ENCODE measurements at places on chromosomes 2 and 18. TPM values are rescaled to one million over a fixed set of nuclear protein-coding genes. Genes with fewer than 3 reads are reported as not detected.
A peak's percentile ranks its signal among the peaks of the same experiment; 100 is the strongest.

Gene SAG
- total RNA-seq = not detected

DNA sequence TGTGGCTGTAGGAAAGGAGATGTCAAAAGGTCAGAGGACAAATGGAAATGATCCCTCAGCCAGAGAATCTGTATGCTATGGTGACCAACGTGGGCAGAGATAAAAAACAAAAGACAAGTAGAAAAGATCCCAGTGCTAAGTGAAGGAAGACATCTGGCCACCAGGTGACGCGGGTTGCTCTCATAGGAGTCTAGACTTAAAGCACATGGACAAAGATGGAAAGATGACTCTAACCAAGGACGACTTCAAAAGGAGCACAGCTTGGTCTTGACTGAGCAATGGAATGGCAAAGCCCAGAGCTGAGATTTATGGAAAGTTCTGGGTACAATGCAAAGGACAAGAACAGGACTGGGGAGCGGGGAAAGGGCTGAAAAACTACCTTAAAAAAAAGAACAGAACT is 96.8 kb downstream of the CLIP4 start:
- H3K4me1 ChIP-seq = peaks cover 8% of the 10 kb centered on the region
- DNase-seq = no peak
- no peak overlapping the region for H3K27ac ChIP-seq
- no peak overlapping the region for H3K4me3 ChIP-seq
- H3K36me3 ChIP-seq = no peaks in the 10 kb centered on the region

DNA sequence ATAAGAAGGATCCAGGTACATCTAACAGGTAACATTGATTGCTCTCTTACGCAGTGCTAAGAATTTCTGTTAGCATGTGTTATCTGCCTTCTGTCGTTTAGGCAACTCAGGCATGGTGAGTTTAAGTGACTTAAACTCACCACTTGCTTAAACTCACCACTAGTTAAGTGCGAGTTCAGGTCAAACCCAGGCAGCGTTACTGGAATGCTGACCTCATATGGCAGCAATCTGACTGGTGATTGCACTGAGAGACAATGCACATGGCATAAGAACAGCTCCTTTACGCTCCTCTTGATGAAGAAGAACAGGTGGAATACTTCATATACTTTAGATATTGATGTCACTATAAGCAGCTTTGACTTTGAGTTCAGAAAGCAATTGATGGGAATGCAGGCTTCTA is 954.1 kb downstream of the SOCS6 start:
- H3K4me3 ChIP-seq = no peak overlapping the region
- no peaks in the 10 kb centered on the region for H3K4me1 ChIP-seq
- no peaks in the 10 kb centered on the region for H3K36me3 ChIP-seq
- H3K27me3 ChIP-seq = no peaks in the 10 kb centered on the region

Gene POTEI
- total RNA-seq = 1.4 TPM

Gene TYW5
- 8.5 TPM for total RNA-seq

- no peaks in the 10 kb centered on the region for H3K36me3 ChIP-seq
- DNase-seq = no peak
- H3K4me1 ChIP-seq = peaks cover 19% of the 10 kb centered on the region
- H3K27ac ChIP-seq = peak overlapping the region; percentile 44
These were observed 84.4 kb upstream of the TWIST2 start for GRCh38 chr2:238763471-238763995.

- peaks cover 7% of the 10 kb centered on the region for H3K4me1 ChIP-seq
- DNase-seq = no peak
- H3K27me3 ChIP-seq = no peaks in the 10 kb centered on the region
- no peaks in the 10 kb centered on the region for H3K36me3 ChIP-seq
- no peak overlapping the region for H3K4me3 ChIP-seq
These were observed 268.9 kb downstream of the SP3 start for GRCh38 chr2:173696274-173696673.

DNA sequence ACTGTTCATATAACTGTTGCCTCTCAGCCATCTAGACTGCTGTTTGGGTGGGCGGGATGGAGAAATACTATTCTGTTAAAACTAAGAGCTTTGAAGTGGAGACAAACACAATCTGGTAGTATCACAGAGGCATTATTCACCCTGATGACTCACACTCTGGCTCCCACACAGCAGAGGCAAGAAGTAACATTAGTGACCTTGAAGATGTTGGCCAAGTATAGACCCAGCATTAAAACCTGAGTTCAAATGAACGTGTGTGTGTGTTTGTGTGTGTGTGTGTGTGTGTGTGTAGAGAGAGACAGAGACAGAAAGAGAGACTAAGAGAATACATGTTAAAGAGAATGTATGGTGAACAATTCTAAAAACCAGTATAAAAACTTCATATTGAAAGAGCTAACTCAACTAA is 22.5 kb upstream of the ACVR1 start:
- DNase-seq = no peak
- H3K27me3 ChIP-seq = peaks cover 2% of the 10 kb centered on the region
- H3K4me1 ChIP-seq = peaks cover 6% of the 10 kb centered on the region
- no peak overlapping the region for H3K4me3 ChIP-seq
- H3K36me3 ChIP-seq = no peaks in the 10 kb centered on the region

GRCh38 chr2:174670446-174670845 is 72.8 kb upstream of the WIPF1 start:
- H3K27me3 ChIP-seq = no peaks in the 10 kb centered on the region
- peaks cover 22% of the 10 kb centered on the region for H3K36me3 ChIP-seq
- no peak for DNase-seq
- no peak overlapping the region for H3K27ac ChIP-seq
- H3K4me3 ChIP-seq = no peak overlapping the region

DNA sequence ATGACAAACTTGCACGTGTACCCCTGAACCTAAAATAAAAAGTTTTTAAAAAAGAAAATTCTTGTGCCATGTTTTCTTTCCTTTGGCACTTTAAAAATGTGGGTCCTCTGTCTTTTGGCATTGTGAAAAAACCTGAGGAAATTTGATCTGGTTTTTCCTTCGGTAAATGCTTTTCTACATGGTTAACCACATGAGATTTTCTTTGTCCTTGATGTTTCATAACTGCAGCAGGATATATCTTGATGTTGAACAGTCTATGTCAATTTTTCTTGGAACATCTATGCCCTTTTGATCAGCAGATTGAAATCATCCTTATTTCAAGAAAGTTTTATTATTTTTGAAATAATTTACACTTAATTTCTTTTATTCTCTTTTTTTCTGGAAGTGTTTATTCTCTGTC is 109.1 kb downstream of the TMEM17 start:
- no peaks in the 10 kb centered on the region for H3K4me1 ChIP-seq
- H3K4me3 ChIP-seq = no peak overlapping the region
- H3K36me3 ChIP-seq = no peaks in the 10 kb centered on the region
- no peak overlapping the region for H3K27ac ChIP-seq
- no peak for DNase-seq

All from glutamatergic neuron (in vitro differentiated cells).